ENCODE measurements at places on chromosomes 3 and 15.
A peak's percentile ranks its signal among the peaks of the same experiment; 100 is the strongest.

GRCh38 chr3:129441215-129441614 lies 1.2 kb downstream of the IFT122 start:
- no peak for DNase-seq

DNA sequence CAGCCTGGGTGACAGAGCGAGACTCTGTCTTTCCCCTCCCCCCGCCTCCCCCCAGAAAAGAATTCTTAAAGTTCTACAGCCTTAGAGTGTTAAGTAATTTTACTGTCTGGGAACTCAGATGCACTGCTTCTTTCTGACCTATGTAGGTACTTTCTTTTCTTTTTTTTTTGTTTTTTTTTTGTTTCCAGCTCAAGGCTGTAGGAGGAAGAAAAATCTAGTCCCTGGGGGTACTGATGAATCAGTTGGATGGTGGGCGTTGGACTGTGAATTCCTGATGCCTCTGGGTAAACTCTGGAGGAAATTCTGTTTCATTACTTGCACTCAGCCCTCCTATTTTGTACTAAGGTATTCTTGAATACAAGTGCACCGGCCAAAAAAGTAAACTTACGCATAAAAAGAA lies 10.8 kb downstream of the GHRL start:
- DNase-seq = no peak

GRCh38 chr15:74808840-74809229 lies 3.8 kb upstream of the LMAN1L start:
- no peak for DNase-seq

DNA sequence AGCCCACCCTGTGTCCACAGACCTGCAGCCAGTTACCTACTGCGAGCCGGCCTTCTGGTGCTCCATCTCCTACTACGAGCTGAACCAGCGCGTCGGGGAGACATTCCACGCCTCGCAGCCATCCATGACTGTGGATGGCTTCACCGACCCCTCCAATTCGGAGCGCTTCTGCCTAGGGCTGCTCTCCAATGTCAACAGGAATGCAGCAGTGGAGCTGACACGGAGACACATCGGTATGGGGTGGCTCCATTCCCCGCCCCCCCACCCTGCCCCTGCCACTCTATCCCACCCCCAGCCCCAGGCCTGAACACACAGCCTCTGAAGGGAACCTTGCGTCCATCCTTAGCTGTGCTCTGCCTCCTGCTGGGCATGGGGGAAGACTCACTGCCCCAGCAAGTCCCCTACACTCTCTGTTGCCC lies 73.2 kb downstream of the AAGAB start:
- no peak for DNase-seq

- DNase-seq = no peak
Measured at GRCh38 chr3:47581422-47581821, 2.8 kb upstream of the CSPG5 start.

- DNase-seq = peak; percentile 39
Measured at GRCh38 chr3:119681279-119681678, 4.1 kb upstream of the COX17 start.

GRCh38 chr15:92614791-92615785 lies 40.5 kb downstream of the FAM174B start:
- no peak for DNase-seq

- no peak for DNase-seq
Measured at GRCh38 chr15:58383876-58384275, 47.9 kb upstream of the LIPC start.

DNA sequence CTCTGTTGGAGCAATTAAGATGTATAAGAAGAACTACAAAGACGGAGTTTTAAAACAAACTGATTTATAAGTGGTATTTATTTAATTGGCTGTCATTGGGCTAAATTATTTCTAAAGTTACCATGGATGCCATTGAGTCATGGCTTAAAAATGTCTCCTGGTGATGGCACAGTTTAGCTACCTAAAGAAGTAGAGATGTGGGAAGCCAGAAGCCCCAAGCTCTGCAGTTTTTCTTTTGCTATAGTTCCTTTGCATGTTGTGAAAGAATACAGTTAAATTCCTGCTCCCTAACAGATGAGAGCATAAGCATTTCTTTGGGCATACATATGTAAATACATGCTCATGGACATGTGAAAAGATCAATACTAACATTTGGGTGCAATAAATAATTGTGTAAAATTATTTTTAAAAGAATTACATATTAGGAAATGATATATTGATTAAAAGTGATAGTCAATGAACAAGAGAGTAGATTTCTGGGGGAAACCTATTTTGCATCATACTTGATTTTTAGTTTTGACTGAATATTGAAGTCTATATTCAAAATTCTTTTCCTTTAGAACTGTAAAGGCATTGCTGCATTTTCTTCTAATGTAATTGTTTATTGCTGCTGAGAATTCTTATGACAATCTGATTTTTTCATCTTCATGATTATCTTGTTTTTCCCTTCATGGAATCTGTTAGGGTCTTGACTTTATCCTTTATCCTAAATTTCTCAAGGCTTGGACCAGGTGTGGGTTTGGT lies 2.1 kb downstream of the OPA1 start:
- no peak for DNase-seq

Data from inflammatory macrophage (primary cell).